NT2/D1 (cell line): ENCODE measurements at places on chromosomes 5 and 9.

- no peak for DNase-seq
These were observed 893.9 kb upstream of the DMAC1 start for GRCh38 chr9:8693464-8693863.

GRCh38 chr5:87411973-87412629 lies 629 bp downstream of the CCNH start:
- no peak for DNase-seq

- DNase-seq, result no peak
These were observed 6.1 kb upstream of the ERMP1 start for GRCh38 chr9:5838884-5839571.

GRCh38 chr5:113447498-113448050 lies 12.8 kb upstream of the TSSK1B start:
- DNase-seq, result no peak

DNA sequence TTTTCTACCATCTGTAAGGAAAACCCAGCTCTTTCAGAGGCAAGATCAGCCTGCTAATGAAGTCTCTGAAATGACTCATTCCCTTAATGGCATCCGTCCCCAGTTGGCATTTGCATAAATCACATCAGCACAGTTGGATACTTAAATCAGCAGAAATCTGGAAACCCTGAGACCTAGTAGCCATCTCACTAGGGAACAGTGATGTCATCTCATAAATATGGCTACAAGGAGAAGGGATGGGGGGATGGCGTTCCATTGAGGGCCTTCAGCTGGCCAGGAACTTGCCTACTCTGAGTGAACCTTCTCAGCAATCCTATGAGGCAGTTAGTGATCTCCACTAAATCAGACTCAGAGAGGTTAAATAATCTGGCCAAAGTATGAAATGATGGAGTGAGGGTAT lies 81.8 kb downstream of the CMYA5 start:
- peak; percentile 48 for DNase-seq

DNA sequence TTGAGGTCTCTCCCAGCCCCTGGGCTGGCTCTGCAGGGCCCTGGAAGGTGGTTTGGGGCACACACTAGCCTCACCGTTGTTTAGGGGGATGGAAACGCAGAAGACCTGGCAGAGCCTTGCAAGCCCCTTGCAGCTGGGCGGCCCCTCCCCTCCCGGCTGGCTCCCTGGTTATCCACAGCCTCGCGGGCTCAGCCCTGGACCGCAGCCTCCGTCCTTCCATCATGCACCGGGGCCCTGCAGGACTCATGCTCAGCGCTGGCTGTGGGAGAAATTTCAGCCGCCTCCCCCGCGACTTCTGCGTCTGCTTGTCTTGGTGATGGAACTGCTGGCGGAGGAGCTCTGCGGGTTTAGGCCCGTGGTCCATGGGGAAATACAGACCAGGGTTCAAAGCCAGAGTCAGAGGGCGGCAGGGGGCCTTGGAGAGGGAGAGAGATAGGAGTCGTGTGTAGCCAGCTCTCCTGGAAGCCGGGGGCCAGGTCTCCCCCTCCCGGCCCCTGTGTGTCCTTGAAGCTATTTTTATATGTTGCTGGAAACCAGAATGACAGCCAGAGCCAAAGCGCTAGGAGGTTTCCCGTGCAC lies 75.8 kb upstream of the IER5L start:
- no peak for DNase-seq

DNA sequence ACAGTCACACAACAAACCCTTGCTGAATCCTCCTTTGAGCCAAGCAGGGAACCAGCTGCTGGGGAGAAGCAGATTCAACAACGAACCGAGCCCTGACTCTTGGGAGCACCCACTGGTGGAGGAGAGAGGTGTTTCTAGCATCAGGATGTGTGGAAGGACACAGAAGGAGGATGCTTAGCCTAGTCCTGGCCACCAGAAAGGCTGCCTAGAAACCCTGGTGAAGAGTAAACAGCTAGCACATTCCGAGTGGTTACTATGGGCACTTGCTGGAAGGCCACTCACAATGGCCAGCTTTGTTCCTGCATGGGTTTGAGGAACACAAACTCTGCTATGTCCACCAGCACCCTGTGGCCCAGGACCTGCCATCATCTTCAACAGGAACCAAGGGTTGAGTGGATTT lies 1.8 kb downstream of the TIFAB start:
- no peak for DNase-seq

- no peak for DNase-seq
These were observed 1492.9 kb upstream of the C9orf72 start for GRCh38 chr9:29066141-29066640.

GRCh38 chr5:159784993-159785392 lies 131.3 kb upstream of the ADRA1B start:
- DNase-seq, result no peak

DNA sequence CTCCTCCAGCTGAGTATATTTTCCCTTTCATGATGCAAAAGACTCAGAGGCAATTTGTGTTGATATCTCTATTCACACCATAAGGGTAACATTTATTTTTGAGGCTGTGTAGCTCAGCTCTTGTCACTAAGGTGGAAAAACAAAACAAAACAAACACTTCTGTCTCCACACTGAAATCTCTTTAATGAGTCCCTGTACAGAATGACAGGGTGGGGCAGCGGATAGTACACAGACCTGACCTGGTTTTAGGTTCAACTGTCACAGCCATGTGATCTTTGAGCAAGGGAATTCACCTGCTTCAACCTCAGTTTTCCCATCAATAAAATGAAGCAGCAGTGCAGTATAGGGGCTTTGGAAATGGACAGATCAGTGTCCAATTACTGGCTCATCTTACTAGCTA lies 29.3 kb downstream of the TLR4 start:
- no peak for DNase-seq

GRCh38 chr5:58021466-58021865 lies 438.4 kb downstream of the PLK2 start:
- no peak for DNase-seq

DNA sequence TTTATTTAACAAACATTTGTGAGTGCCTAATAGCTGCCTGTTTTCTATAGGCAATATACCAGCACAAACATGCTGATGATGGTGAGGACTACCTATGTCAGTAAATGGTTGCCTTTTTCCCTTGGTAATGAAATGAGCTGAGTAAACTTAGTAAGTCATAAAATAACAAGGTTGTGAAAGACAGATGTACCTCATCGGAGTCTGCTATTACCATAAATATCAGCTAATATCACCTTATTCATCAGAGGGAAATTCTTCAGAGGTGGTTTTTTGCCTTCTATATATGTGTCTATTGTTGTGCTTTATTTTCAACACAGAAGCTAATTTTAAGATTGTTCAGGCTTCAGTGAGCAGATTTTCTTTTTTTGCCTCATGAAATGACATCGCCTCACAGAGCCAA lies 1040.5 kb downstream of the DTWD2 start:
- DNase-seq, result no peak

GRCh38 chr5:73352649-73353230 lies 95.8 kb downstream of the FOXD1 start:
- no peak for DNase-seq

DNA sequence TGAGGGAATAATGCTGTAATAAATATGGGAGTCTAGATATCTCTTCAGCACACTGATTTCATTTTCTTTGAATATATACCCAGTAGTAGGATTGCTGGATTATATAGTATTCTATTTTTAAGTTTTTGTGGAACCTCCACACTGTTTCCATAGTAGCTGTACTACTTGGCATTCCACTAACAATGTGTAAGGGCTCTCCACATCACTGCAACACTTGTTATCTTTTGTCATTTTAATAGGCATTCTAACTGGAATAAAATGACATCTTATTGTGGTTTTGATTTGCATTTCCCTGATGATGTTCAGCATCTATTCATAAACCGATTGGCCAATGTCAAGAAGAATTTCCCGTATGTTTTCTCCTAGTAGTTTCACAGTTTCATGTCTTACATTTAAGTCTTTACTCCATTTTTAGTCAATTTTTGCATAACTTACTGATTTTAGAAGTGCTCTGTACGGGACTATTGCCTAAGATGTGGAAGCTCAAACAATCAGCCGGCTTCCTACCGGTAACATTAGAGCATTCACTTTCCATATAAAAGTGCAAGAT lies 1078.8 kb downstream of the TAF11L14 start:
- DNase-seq, result no peak

DNA sequence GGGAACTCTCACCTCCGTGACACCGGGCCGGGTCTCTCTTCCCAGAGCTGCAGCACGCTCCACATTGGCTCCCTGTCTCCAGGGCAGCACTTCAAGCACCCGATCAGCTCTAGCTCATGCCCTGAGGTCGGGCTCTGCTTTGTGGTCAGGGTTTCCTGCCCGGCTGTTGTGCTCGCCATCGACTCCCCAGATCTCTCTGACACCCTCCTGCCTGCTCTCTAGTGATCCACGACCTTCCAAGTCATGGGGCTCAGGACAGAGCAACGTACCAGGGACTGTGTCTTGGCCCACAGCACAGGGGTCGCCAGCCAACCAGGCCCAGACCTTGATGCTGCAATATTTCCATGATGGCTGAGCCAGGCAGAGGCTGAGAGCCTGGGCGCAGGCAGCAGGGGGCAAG lies 45.1 kb downstream of the PRRT1B start:
- DNase-seq, result no peak

DNA sequence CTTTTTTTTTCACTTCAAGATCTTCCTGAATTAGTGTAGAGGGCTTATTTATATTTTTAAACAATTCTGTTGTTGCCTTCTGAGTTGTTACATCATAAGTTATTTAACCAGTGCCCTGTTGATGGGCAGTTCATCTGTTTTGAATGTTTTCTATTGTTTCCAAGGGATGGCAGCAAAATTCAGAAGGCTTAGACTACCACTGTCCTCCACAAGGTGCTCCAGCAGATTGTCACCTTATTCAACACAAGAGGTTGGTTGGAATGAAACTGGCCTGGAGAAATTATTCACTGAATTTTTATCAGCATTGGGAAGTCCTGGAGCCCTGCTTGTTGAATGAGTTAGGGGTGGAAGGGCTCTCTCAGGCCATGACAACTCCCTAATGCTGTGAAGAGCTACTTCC lies 1.3 kb upstream of the KLHL9 start:
- no peak for DNase-seq

- DNase-seq, result no peak
These were observed 91.0 kb upstream of the CKMT2 start for GRCh38 chr5:81142108-81142507.

DNA sequence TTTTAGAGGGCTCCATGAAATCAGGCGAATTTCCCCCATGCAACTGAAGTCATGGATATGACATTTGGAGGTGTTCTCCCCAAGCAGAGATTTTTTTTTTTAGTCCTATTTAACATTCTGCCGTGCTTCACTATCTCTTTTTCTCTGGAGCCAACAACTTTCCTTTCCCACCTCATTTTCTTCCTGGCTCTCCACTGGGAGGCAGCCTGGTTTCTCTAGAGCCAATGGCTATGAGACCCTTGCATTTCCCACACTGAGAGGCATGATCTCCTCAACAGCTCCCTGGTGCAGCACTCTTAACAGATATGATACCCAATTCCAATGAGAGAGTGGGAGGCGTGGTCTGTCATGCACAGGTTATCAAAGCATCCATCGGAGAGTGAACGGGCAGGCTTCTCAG lies 310.8 kb downstream of the DRD1 start:
- DNase-seq, result no peak

DNA sequence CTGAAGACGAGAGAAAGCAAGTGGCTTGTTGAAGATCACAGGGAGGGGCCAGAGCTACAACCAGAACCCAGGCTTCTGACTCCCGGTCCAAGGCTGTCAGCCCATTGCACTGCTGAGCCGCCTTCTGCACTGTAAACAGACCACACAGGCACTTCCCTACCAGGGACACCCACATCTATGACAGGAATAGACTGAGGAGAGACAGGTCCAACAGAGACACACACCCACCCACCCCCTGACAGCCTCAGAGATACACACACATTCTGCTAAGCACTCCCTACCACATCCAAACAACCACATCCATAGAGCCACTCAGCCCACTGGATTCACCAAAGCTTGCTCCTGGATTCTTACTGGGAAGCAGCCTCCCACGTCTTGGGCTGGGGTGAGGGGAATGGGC lies 23.0 kb upstream of the MYORG start:
- DNase-seq, result no peak

- no peak for DNase-seq
These were observed 37.2 kb downstream of the DCAF12 start for GRCh38 chr9:34089311-34089710.

- DNase-seq, result no peak
These were observed 361.5 kb upstream of the CDH10 start for GRCh38 chr5:25006237-25006636.

DNA sequence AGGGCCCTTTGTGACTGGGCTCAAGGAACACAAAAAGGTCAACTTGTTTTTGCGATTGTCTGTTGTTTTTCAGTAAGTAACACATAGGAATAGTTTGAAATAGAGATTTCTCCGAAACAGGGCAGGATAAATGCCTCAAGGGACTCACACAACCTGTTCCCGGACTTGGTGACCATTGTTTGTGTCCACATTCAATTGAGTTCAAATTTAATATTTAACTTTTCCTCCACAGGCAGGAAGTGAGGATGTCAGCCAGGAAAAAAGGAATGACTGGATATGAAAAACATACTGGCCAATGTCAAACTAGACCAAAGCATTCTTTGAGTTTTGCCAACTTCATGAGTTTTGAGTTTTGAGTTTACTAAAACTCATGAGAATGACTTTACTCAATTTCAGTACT lies 72.7 kb downstream of the SPATA31C2 start:
- DNase-seq, result no peak

- no peak for DNase-seq
These were observed 519 bp downstream of the HSPA5 start for GRCh38 chr9:125240649-125240999.

DNA sequence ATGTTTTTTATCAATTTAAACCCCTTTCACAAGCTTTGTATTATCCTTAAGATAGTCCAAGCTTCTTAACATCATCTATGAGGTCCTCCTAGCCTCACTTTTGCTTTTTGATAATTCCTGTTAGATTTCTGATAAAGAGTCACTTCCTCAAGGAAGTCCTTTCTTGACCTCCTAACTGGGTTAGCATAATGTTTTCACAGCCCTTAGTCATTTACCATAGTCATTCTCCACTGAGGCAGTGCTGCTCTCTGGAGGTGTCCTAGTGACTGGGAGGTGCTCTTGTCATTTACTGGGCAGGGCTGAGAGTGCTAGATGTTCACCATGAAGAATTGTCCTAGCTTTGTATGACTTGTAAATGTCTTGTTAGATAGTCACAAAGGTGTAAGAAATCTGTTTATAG lies 26.4 kb downstream of the TNPO1 start:
- no peak for DNase-seq

DNA sequence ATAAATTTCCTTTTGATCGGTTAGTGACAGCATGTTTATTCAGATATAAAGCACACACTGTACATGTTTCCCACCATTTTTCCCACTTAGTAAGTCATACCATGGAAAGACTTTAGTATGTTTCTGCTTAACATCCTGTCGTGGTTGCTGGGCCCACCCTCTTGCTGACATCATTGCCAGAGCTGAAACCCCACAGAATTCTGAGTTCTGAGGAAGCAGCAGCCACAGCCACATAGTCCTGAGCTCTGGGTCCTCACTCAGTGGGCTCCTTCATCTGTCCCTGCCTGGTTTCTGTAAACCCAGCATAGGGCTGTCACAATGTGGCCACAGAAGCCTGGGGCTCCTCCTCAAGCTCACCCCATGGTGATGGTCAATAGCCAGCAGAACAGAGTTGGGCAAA lies 441.5 kb downstream of the ENC1 start:
- no peak for DNase-seq
